GM23248 (cell line): ENCODE measurements at places on chromosomes 12 and 14.

DNA sequence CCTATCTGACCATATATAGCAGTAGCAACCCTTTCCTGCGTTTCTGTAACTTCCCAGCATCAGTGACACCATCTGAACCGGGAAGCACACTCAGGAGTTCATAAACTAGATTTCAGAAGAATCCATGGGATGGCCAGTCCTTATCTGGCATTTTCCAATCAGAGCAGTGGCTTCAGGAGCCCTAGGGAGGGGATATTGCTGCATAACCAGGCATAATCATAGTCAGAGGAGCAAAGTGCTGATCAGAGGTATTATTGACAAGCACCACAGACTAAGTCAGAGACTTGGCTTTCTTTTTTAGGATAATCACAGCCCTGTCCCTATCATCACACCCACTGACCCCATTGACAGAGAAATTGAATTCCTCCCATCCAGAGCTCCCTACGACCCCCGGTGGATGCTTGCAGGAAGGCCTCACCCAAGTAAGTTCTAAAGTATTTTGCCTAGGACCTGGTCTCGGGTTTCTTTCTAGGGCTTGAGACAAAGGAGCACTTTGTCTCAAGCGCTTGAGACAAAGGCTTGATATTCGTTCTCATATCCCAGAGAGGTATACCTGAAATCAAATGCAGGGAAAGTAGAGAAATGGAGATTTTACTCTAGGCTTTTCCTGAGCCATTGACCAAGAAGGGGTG is 55.1 kb downstream of the FOXN4 start:
- no peak overlapping the region for H3K4me3 ChIP-seq
- H3K36me3 ChIP-seq = no peaks in the 10 kb centered on the region
- H3K27me3 ChIP-seq = no peaks in the 10 kb centered on the region
- DNase-seq = no peak
- no peaks in the 10 kb centered on the region for H3K4me1 ChIP-seq
- H3K27ac ChIP-seq = no peak overlapping the region

DNA sequence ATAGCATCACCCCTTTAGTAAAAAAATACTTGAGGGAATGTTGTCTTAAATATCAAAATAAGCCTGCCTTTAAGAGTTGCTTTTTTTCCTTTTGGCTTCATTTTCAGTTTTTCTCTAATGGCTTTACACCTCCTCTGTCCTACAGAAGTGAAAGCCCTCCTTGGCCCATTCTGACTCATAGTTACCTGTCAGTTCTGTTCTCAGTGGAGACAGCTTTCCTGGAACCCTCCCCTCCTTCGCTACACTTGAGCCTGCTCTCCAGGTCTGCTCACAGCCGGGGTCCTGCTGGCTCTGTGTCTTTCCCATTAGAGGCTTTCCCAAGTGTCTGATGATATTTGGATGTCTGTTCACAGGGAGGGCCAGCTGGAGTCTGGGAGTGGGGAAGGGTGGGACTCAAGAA is 84.0 kb downstream of the PELI2 start:
- no peak overlapping the region for H3K27ac ChIP-seq
- H3K4me3 ChIP-seq = no peak overlapping the region
- no peak for DNase-seq
- no peaks in the 10 kb centered on the region for H3K27me3 ChIP-seq

GRCh38 chr14:99604766-99605298 is 825 bp upstream of the CCDC85C start:
- peak overlapping the region; percentile 90 for H3K4me3 ChIP-seq
- peaks cover 12% of the 10 kb centered on the region for H3K4me1 ChIP-seq
- H3K27me3 ChIP-seq = no peaks in the 10 kb centered on the region
- DNase-seq = peak; percentile 77
- H3K27ac ChIP-seq = peak overlapping the region; percentile 48

DNA sequence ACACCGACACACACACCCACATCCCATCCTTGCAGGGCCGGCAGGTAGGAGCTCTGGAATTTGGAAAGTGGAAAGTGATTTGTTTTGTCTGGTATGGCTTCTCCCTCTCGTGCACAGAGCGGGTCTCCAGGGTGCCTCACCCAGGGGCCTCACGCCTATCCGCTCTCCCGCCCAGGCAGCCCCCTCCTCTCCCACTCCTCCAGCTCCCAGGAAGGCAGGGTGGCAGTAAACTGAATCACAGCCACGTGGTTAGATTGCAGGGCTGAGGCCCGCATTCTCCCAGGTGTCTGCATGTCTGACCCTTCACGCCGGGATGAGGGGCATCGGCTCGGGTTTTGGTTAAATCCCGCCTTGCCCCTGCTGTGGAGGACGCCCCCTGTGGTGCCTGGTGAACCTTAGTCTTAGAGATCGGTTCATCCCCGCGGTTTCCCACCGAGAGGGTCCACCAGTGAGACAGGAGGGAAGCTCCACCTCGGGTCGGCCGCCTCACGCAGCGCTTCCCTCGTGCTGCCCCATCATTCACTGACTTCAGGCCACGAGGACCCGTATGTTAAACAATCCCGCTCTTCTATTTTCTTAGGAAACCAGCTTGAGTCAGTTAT is 64.4 kb downstream of the ADGRD1 start:
- no peaks in the 10 kb centered on the region for H3K27me3 ChIP-seq
- no peaks in the 10 kb centered on the region for H3K4me1 ChIP-seq
- no peak overlapping the region for H3K4me3 ChIP-seq

DNA sequence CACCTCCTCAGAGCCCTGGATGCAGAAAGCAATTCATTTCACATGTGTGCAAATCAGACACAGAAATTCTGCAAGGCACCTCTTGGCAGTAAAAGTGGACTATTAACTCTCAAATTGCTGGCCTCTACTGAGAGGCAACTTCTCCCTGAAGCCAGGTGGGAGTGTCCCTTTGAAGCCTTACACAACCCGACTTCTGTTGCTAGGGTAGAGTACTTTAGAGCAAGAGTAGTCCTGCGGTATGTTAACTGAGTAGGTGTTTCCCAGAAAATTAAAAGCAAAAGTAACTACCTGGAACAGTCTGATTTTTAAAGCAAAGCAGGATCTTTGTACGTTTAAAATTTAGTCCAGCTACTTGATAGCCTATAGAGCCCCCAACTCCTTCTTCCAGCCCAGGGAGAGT is 483.4 kb downstream of the DIO2 start:
- no peaks in the 10 kb centered on the region for H3K36me3 ChIP-seq
- no peak overlapping the region for H3K27ac ChIP-seq
- peaks cover 2% of the 10 kb centered on the region; the same call in 1 of the 2 replicates for H3K4me1 ChIP-seq
- DNase-seq = no peak
- no peaks in the 10 kb centered on the region for H3K27me3 ChIP-seq
- no peak overlapping the region for H3K4me3 ChIP-seq

DNA sequence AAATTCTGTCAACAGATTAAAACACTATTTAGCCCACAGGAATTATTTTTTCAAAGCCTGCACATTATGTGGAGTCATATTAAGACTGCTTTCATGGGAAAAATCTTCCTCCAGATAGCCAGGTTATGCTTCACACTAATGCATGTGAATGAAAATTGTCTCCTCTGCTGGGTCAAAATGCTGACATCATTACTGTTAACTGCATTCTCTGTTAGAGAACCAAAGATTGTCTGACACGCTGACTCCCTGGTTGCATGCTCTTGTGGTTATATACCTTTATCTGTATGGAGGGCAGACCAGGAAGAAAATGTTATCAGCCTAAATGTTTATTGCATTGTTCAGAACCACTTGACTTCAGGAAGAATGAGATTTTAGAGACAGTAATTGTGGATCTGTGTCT is 432.2 kb upstream of the MDGA2 start:
- DNase-seq = no peak
- H3K4me1 ChIP-seq = no peaks in the 10 kb centered on the region
- no peak overlapping the region for H3K4me3 ChIP-seq
- no peaks in the 10 kb centered on the region for H3K36me3 ChIP-seq
- H3K27me3 ChIP-seq = no peaks in the 10 kb centered on the region

GRCh38 chr14:66539034-66539433 is 31.1 kb downstream of the GPHN start:
- H3K36me3 ChIP-seq = no peaks in the 10 kb centered on the region
- DNase-seq = no peak
- H3K4me1 ChIP-seq = no peaks in the 10 kb centered on the region
- no peak overlapping the region for H3K4me3 ChIP-seq

DNA sequence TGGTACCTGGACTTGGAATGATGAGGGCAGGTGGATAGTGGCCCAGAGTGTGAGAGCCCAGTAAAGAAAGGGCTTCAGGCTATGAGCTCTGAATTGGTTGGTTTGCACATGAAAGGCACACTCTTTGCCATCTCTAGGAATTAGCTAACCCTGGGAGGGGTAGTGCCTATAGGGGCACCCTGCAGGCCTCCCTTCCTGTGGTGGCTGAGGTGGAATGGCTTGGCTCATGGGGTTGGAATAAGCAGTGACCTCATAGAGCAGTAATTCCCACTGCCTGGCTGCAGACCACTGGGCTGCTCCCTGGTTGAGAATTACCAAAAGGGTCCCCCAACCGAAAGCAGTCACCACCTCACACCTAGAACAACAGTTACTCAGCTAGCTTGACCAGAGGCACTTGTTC is 42.7 kb downstream of the ASCL4 start:
- peaks cover 11% of the 10 kb centered on the region for H3K4me1 ChIP-seq
- H3K27ac ChIP-seq = no peak overlapping the region
- no peak for DNase-seq
- H3K4me3 ChIP-seq = no peak overlapping the region
- no peaks in the 10 kb centered on the region for H3K27me3 ChIP-seq

GRCh38 chr14:58794993-58795762 is 157.4 kb downstream of the DACT1 start:
- H3K27me3 ChIP-seq = no peaks in the 10 kb centered on the region; the same call in 1 of the 2 replicates
- no peak overlapping the region for H3K4me3 ChIP-seq
- no peaks in the 10 kb centered on the region for H3K4me1 ChIP-seq
- DNase-seq = no peak
- no peaks in the 10 kb centered on the region for H3K36me3 ChIP-seq
- H3K27ac ChIP-seq = no peak overlapping the region

DNA sequence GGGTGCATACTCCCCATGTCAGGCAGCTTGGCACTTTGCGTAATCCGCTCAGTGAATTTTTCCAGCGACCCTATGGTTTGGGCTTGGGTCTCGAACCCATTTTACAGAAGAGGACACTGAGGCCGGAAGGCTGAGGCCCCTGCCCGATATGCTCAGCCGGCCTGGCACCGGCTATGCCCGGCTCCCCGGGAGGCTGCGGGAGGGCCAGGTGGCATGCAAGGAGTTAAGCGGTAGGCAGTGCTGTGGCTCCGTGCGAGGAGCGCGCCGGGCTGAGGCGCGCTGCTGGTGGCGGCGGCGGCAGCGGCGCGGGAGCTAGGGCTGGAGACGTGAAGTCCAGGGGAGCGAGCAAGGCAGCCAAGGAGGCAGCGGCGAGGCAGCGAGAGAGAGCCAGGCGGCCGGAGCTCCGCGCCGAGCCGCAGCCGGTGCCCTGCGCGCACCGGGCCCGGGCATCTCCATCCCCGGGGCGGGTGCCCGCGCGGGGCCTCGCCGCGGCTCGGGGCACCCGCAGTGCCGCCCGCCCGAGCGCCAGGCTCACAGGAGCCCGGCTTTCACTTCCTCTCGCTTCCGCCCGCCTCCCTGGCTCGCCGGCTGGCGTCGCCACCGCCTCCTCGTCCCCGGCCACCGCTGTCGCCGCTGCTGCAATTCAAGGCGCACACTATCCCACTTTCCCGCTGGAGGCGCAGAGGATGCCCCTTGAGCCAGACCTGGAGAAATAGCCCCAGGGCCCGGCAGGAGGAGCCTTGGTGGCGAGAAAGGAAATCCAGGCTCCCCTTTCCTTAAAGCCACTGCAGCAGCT is at the start of gene WSCD2:
TSS of gene WSCD2 (plus strand) at position 272 of the 796 bp plus-strand sequence. CDS start 66,545 bp downstream, outside the sequence.
- peak; percentile 47 for DNase-seq
- no peak within 1 kb of the TSS for H3K27ac ChIP-seq
- no peaks in the 10 kb centered on the region for H3K36me3 ChIP-seq

DNA sequence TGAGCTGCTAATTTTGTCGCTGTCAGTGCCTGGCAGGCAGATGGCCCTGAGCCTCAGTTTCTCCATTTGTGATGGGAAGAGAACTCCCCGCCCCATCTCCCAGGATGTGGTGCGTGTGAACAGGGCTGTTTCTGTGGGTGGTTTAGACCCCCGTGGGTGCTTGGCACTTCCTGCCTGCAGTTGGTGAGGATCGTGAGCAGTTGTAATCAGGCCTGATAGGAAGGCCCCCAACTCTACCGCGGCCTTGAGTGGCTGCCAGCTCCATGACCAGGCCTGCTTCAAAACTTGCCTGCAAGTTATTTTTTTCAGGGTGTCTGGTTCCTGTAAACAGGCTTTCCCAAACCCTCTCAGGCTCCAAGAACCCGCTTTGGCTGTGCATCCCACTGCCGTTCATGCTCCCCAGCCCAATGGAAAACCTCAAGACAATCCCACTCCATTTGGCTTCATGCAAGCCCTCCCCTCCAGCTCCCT is 138.4 kb downstream of the ZFP36L1 start:
- peaks cover 19% of the 10 kb centered on the region for H3K4me1 ChIP-seq
- no peaks in the 10 kb centered on the region for H3K27me3 ChIP-seq

- no peaks in the 10 kb centered on the region for H3K36me3 ChIP-seq
- no peaks in the 10 kb centered on the region for H3K27me3 ChIP-seq
- no peak overlapping the region; the same call in 1 of the 2 replicates for H3K27ac ChIP-seq
- H3K4me3 ChIP-seq = no peak overlapping the region
- peaks cover 46% of the 10 kb centered on the region for H3K4me1 ChIP-seq
- peak; percentile 26 for DNase-seq
Observed at GRCh38 chr12:47097276-47097896, 17.6 kb upstream of the AMIGO2 start.

GRCh38 chr12:51798501-51798900 is 50.0 kb downstream of the FIGNL2 start:
- DNase-seq = peak; percentile 35
- H3K27ac ChIP-seq = no peak overlapping the region
- no peaks in the 10 kb centered on the region for H3K4me1 ChIP-seq
- no peaks in the 10 kb centered on the region for H3K27me3 ChIP-seq

GRCh38 chr12:91171476-91171875 is 11.1 kb downstream of the DCN start:
- H3K27me3 ChIP-seq = no peaks in the 10 kb centered on the region
- H3K27ac ChIP-seq = no peak overlapping the region
- H3K4me1 ChIP-seq = peaks cover 27% of the 10 kb centered on the region
- H3K36me3 ChIP-seq = peaks cover 55% of the 10 kb centered on the region
- no peak overlapping the region for H3K4me3 ChIP-seq
- no peak for DNase-seq

- DNase-seq = no peak
- H3K36me3 ChIP-seq = peaks cover 24% of the 10 kb centered on the region
- no peak overlapping the region for H3K4me3 ChIP-seq
- no peaks in the 10 kb centered on the region for H3K27me3 ChIP-seq
- no peak overlapping the region for H3K27ac ChIP-seq
Observed at GRCh38 chr14:67389275-67389674, 22.7 kb downstream of the PLEK2 start.

GRCh38 chr12:68913682-68914081 is 19.3 kb downstream of the CPM start:
- no peak for DNase-seq
- H3K4me3 ChIP-seq = no peak overlapping the region
- peaks cover 27% of the 10 kb centered on the region for H3K4me1 ChIP-seq
- H3K27me3 ChIP-seq = no peaks in the 10 kb centered on the region
- H3K27ac ChIP-seq = no peak overlapping the region

- no peak overlapping the region for H3K4me3 ChIP-seq
- H3K27ac ChIP-seq = peak overlapping the region; percentile 41
Observed at GRCh38 chr14:71117839-71118743, 210.8 kb downstream of the PCNX1 start.

- H3K36me3 ChIP-seq = peaks cover 42% of the 10 kb centered on the region
- H3K4me1 ChIP-seq = 0 out of 2 replicates have a peak, but pooled peaks cover 3% of the 10 kb centered on the region
- peak; percentile 24 for DNase-seq
- no peak overlapping the region for H3K27ac ChIP-seq
- H3K4me3 ChIP-seq = no peak overlapping the region
Observed at GRCh38 chr12:95258151-95258550, 40.5 kb downstream of the VEZT start.
